ENCODE measurements at places on chromosomes 6 and 20.

- no peak overlapping the region for H3K27ac ChIP-seq
- DNase-seq = no peak
- peaks cover 28% of the 10 kb centered on the region for H3K36me3 ChIP-seq
- H3K4me1 ChIP-seq = peaks cover 7% of the 10 kb centered on the region
These were observed 4.6 kb upstream of the CLDN20 start for GRCh38 chr6:155259204-155259603.

GRCh38 chr6:15256538-15257271, 10.8 kb downstream of the JARID2 start:
- H3K27me3 ChIP-seq = no peaks in the 10 kb centered on the region
- peaks cover 2% of the 10 kb centered on the region for H3K36me3 ChIP-seq
- H3K4me3 ChIP-seq = no peak overlapping the region

DNA sequence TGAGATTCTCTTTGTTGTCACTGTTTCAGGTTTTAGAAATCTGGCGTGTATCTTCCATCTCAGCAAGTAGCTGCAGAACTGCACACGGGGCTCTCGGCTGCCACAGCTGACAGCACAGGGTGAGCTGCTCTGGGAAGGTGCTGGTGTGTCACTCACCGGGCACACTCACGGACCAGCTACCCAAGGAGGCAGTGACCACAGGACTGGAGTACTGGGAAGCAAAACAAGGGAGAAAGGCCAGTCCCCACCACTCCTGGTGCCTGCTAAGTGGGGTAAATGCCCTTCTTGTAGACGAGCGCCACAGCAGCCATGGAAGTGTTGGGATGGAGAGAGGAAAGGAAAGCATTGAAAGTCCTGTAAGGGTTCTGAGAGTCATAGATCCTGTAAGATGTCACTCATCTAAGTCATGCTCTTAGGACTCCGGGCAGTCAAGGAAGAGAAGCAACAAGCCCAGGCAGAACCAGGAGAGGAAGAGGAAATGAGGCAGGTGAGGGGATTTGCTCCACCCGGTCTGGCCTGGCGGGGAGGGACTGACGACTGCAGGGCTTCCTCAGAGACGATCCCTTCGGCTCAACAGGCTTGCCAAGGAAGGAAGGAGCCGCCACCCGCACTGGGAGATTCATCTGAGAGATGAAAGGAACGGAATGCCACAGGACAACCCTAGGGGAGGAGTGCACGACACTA, 48.1 kb downstream of the PRDM1 start:
- no peak overlapping the region for H3K27ac ChIP-seq
- H3K27me3 ChIP-seq = no peaks in the 10 kb centered on the region
- H3K4me1 ChIP-seq = peaks cover 7% of the 10 kb centered on the region
- no peak for DNase-seq
- H3K4me3 ChIP-seq = no peak overlapping the region
- no peaks in the 10 kb centered on the region for H3K36me3 ChIP-seq

- H3K4me3 ChIP-seq = no peak overlapping the region
- no peak overlapping the region for H3K27ac ChIP-seq
- H3K4me1 ChIP-seq = no peaks in the 10 kb centered on the region
- no peaks in the 10 kb centered on the region for H3K36me3 ChIP-seq
- no peak for DNase-seq
These were observed 109.5 kb downstream of the MYLK4 start for GRCh38 chr6:2641044-2641725.

Data from IMR-90 (cell line).